ENCODE measurements at places on chromosomes 7 and 10.

GRCh38 chr10:64081947-64082482 is 560.8 kb downstream of the REEP3 start:
- DNase-seq, result no peak

GRCh38 chr10:116325987-116326386 is 1.7 kb downstream of the CCDC172 start:
- no peak for DNase-seq

GRCh38 chr10:91163869-91164474 is 56.5 kb upstream of the PCGF5 start:
- DNase-seq, result peak; percentile 58

DNA sequence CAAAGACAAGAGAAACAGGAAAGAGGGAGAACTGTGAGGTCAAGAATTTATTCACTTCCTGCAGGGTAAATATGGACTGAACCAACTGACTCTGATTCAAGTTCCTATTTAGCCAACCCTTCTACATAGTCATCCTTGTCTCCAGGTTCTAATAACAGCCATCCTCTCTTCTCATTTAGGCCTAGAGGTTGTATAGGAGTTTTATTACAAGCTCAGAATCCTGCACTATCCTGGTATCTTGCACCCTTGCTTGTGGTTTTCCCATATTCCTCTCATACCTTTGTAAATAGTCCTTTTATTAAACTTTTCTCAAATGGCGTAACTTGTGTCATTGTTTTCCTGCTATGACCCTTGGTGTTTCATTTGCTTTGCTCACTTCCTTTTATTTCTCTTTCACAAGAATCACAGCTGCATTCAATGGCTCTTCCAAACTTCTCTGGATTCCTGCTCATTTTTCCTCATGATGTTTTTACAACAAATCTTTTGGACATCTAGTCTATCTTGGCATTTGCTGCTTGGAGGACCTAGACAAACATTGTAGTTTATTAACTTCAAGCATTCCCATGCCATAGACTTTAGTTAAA is 12.4 kb upstream of the OR2A5 start:
- no peak for DNase-seq

- DNase-seq, result no peak
Measured at GRCh38 chr7:29924006-29924405, 65.6 kb downstream of the SCRN1 start.

- DNase-seq, result no peak
Measured at GRCh38 chr10:130359711-130360110, 223.5 kb downstream of the GLRX3 start.

DNA sequence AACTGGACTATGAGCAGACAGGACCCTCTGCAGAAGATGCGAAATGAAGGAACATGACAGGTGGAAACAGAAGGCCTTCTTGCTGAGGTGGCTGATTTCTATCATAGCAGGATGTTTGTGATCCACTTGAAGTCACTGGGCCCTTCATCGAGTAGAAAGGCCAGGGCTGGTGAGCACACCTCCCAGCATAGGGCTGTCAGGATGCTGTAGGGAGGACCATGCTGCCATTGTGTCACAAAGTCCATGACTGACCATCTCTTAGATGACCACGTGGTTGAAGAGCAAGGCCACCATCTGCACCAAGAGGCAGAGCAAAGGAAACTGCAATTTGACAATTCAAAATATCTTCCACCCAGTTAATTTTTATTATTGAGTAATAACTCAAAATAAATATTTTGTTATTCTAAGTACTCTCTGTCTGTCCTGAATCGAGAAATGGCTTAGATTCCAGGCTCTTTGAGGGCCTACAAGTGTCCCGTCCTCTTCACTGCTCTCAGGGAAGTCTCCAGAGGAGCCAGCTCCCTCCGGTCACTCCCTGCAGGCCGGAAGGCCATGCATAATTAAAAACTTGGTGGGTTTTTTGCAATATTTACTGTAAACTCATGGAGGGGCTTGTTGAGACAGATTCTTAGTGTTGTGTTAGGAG is 249.3 kb upstream of the ZMIZ1 start:
- DNase-seq, result no peak

DNA sequence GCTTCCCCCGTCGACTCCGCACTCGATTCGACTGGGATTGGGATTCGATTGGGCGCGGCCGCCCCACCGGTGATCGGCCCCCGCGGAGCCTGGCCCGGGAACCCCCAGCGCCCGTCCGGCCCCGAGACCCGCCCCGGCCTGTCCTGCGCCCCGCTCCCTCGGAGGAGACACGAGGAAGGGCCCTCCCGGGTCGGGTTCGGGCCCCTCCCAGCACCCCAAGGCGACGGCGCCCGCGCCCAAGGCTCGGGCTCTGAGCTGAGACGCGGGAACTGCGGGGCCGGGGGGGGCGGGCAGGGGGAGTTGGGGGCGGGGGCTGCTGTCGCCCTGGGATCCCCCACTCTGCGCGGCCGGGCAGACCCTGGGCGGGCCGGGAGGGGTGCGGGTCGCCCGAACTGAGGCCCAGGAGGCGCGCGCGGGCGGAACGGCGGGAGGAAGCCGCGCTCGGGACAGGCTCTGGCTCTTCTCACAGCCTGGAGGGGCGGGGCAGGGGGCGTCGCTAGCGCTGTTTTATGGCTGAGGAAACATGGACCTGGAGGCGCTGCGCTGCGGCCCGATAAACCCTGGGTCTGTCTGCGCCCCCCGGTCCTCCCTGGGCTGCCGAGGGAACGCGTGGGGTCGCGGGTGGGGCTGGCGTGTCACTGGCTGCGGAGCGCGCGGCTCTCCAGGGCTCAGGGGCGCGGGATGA is 1.7 kb upstream of the NKX6-2 start:
- DNase-seq, result peak; percentile 27

- no peak for DNase-seq
Measured at GRCh38 chr10:44415121-44415520, 30.2 kb upstream of the CXCL12 start.

DNA sequence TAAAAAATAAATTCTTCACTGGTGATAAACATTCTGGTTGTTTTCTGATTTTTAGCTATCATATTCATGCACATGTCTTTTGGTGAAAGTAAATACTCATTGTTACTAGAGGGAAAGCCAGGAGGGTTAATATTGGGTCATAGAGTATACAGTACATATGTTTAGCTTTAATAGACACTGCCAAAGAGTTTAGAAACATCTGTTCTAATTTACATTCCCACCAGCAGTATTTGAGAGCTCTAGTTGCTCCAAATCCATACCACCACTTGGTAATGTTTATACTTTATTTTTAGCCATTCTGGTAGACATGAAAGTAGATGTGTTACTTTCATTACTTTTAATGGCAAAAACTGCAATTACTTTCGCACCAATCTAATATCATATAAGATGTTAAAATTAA is 108.8 kb downstream of the MKX start:
- DNase-seq, result no peak

DNA sequence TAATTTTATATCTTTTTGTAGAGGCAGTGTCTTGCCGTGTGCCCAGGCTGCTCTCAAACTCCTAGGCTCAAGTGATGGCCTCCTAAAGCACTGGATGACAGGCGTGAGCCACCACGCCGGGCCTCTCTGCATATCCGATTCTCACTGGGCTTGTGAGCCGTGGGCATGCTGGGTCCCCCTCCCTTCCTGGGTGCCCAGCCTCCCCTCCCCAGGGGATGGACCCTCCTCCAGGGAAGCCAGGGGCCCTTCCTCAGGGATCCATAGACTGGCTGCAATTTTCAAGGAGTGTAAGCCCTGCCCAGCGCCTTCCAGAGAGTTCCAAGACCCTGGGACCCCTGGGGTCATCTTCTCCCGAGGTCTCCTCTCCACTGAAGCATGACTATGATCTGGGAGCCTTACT is 23.7 kb upstream of the ELFN1 start:
- no peak for DNase-seq

- peak; percentile 84 for DNase-seq
Measured at GRCh38 chr10:24901686-24902399, 50.6 kb downstream of the PRTFDC1 start.

DNA sequence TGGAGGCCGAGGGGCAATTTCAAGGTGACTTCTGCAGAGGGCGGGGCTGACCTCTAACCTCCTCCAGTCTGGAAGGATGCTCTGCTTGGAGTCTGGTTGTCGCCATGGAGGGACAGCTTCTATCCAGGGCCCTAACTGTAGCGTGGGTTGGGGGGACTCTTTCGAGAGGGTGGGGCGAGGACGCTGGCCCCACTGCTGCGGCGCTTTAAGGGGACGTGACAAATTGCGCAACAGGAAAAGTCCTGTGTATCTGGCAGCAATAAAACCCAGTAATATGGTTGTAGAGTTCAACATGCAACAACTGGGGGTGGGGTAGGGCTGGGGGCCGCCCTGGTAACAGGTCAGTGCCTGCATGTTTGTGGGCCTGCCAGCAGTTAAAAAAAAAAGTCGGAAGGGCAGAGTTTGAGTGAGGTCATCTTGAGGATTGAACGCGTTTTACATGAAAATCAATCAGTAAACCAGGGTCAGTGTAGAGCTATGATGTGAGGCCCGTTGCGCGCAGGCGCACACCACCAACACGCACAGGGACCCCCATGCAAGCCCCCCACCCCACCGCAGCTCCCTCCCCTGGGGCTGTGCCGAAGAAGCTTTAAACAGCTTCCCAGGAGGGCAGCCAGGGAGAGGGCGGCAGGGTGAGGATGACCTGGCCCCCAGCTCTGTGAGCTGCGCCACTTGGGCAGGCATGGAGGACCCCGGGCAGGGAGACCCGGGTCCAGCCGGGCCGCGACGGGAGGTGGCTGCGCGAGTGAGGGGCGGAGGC is 4.3 kb downstream of the SHH start:
- no peak for DNase-seq

- peak; percentile 25 for DNase-seq
Measured at GRCh38 chr10:11612021-11613001, 861 bp upstream of the USP6NL start.

GRCh38 chr7:22363756-22364422 is 6.9 kb upstream of the RAPGEF5 start:
- no peak for DNase-seq

GRCh38 chr10:132282667-132283603 is 24.8 kb downstream of the STK32C start:
- no peak for DNase-seq

DNA sequence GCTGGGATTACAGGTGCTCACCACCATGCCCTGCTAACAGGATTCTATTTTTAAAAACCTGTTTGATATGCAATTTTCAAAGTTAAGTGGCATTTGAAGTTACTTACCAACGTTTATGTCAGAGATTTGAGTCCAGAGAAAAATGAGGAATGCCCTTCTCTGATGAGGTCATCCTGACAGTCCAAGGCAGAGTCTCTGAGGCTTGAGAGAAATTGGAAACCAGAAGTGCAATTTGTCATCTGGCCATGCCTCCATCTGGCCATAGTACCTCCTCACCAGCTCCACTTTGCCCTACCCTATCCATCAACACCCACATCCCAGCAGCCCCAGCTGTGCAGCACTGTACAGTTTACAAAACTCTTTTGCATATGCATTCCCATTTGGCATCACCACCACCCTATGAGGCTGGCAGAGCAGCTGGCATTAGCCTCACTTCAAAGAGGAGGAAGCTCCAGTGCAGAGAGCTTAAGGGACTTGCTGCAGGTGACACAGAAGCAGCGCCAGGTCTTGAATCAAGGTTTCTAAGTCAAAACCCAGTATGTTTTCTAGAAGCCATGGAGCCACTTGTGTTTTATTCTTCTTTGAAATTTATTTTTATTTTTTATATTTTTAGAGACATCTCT is 54.5 kb upstream of the PDZD8 start:
- no peak for DNase-seq

GRCh38 chr7:70572571-70572970 is 559.4 kb upstream of the GALNT17 start:
- no peak for DNase-seq

- no peak for DNase-seq
Measured at GRCh38 chr7:84162584-84162983, 32.0 kb downstream of the SEMA3A start.

DNA sequence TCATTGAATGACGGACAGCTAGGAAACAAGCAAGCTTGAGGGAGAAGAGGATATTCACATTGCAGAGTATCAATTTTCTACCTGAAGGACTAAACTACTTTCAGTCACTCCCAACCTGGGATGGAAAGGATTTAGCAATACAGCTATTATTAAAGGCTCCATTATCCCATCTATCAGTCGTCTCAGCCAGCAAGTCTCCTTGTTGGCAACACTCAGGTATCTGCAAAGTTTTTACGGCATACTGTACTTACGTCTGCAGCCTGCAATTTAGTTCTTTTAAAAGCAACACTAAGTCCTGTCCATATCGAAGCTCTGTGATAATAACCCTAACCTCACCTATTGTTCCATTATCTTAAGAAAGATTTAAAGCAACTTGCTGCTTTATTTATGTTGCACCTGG is 689.4 kb downstream of the PARD3 start:
- DNase-seq, result no peak

Data from umbilical cord (tissue), 2 donors.